ENCODE measurements at places on chromosomes 16 and 17.
A peak's percentile ranks its signal among the peaks of the same experiment; 100 is the strongest.

GRCh38 chr16:88970050-88970449 lies 7.0 kb downstream of the CBFA2T3 start:
- no peak for DNase-seq

- DNase-seq = no peak
These were observed 73.3 kb downstream of the COG7 start for GRCh38 chr16:23379707-23380106.

GRCh38 chr16:31472709-31473203 lies 804 bp downstream of the TGFB1I1 start:
- peak; percentile 95 for DNase-seq

- DNase-seq = no peak
These were observed 27.1 kb downstream of the SCPEP1 start for GRCh38 chr17:57004944-57005579.

GRCh38 chr17:59332749-59333377 lies 1.4 kb downstream of the YPEL2 start:
- no peak for DNase-seq

- DNase-seq = peak; percentile 55
These were observed 8.2 kb downstream of the PRPSAP1 start for GRCh38 chr17:76345377-76345974.

DNA sequence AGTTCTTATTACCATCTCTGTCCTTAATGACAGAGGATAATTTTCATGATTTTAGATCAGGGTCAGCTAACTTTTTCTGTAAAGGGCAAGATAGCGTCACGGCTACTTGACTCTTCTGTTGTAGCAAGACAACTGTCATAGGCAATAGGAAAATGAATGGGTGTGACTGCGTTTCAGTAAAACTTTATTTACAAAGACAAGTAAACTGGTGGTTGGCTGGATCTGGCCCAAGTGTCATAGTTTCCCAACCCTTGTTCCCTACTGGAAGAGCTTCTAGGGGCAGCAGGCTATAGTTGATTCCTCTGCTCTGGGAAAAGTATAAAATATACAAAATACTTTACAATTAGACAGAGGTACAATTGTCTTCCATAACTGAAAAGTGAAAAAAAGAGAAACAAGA lies 50.6 kb upstream of the VPS4A start:
- no peak for DNase-seq

DNA sequence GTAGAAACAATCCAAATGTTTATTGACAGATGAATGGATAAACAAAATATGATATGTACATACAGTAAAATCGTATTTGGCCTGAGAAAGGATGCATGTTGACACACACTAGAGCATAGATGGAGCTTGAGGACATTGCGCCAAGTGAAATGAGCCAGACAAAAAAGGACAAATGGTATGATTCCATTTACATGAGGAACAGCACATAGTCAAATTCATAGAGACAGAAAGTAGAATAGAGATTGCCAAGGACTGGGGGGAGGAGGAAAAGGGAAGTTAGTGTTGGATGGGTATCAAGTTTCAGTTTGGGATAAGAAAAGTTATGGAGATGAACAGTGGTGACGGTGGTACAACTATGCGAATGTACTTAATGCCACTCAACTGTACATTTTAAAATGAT lies 47.9 kb downstream of the COPRS start:
- peak; percentile 32 for DNase-seq

GRCh38 chr16:83031524-83031923 lies 404.8 kb downstream of the CDH13 start:
- DNase-seq = no peak

- no peak for DNase-seq
These were observed 13.3 kb downstream of the MPRIP start for GRCh38 chr17:17055286-17056155.

DNA sequence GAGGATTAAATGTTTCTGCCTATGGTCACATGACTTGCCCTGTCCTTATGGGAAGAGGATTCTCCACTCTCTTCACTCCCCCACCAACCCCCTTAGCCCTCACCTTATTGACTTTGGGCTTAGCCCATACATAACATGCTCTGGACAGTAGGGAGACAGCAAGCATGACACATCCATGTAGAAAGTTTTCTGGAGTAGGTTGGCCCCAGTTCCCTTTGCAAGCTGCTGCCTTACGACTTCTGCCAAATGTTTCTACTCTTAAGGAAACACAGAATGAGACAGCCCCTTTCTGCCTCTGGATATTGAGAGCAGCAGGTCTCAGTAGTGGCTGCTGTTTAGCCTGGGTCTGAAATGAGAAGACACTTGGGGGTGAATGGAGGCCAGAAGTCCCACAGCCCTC lies 282.2 kb downstream of the MAP2K6 start:
- DNase-seq = no peak

DNA sequence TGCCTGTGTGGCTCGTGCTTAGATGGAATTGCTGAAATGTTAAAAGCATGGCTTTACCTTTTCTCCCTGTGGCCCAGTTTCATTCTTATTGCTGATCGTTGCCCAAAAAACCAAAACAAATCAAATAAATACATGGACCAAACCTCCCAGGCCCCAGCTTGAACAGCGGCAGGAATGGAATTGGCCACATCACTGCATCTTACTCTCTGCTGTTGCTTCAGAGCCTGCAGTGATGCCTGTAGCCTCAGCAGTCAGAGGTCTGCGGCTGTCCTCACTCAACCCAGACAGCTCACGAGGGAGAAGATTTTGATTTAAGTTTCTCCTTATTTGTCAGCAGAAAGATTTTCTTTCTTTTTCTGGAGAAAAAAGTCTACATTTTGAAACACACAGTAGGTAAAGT lies 91.5 kb downstream of the NPIPB11 start:
- DNase-seq = no peak

- DNase-seq = no peak
These were observed 479.1 kb downstream of the SOX9 start for GRCh38 chr17:72599891-72600290.

DNA sequence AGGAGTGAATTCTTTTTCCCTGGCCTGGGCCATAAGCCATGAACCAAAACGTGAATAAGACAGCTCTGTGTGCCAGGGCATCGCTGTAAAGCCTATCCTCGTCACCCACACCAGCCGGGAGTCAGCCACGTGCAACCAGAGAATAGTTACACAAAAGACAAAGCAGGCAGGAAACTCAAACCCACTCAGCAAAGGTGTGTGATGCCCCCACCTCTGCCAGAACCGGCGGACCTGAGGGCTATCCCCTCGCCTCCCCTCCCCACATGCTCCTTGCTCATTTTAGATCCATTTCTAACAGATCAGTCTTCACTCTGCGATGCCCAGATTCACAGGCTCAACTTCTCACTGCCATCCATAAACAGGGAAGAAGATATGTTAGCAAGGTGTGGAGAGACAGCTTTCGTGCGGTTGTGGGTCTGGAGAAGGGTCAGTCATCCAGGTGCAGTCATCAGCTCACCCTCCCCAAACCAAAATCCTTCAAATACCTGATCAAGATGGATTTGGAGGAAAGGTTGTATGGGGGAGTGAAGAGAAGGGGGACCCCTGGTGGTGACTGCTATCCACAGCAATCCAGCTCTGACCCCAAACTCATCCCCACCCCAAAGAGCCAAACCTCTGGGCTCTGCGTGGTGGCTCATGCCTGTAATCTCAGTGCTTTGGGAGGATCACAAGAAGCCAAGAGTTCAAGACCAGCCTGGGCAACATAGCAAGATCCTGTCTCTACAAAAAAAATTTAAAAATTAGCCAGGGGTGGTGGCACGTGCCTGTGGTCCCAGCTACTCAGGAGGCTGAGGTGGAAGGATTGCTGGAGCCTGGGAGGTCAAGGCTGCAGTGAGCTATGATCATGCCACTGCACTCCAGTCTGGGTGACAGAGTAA lies 219.2 kb downstream of the C16orf78 start:
- DNase-seq = peak; percentile 12

- no peak for DNase-seq
These were observed 39.8 kb downstream of the TEX2 start for GRCh38 chr17:64223283-64223682.

GRCh38 chr16:23359092-23359760 lies 57.1 kb downstream of the SCNN1B start:
- no peak for DNase-seq

DNA sequence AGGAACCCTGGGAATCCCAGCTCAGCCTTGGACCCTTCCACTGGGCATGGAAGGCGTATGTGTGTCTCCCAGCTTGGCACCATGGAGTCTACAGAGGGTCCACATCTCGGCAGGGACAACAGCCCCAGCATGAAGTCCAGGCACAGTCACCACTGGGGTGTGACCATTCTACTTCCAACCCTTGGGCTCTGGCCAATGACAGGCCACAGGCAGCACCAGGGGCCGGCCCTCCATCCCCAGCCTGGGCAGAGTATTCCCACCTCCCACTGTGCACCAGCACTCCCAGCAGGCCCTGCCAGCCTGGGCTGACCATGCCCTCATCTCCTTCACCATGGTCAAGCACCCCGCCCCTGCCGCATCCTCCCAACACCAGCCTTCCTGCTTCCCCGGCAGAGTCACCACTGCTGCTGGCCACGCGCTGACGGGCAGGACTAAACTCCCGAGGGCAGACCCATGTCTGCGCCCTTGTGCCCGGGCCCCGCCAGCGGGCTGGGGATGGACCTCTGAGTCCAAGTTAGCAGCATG lies 9.5 kb upstream of the PPP1R27 start:
- no peak for DNase-seq

GRCh38 chr17:42138749-42139492 lies 15.9 kb downstream of the RAB5C start:
- no peak for DNase-seq

- no peak for DNase-seq
These were observed 824 bp upstream of the PSME3 start for GRCh38 chr17:42832213-42832933.

DNA sequence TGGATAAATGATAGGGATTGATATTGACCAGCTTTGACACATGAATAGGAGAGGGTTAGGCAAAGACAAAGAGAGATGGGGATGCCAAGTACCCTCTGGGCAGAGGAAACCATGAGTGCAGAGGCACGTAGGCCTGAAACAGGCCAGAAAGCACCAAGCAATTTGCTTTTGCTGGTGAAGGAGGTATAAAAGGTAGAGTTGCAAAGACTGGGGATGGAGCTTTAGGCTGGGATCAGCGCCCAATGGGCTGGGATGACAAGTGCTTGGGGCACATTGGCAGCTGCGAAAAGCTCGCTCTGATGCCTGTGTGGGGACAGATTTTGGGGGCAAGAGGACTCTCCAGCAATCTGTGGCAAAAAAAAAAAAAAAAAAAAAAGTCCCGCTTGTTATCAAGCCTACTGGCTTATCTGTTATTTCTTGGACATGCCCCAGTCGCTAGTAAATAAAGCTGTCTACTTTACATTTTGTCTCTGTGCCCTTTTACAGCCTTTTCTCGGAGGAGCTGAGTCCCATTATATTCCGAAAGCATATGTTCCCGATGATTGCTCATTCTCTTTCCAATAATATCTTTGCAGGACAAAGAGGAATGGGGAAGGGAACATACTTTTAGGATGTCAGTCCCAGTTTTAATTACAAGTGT lies 578.4 kb downstream of the MAF start:
- no peak for DNase-seq

DNA sequence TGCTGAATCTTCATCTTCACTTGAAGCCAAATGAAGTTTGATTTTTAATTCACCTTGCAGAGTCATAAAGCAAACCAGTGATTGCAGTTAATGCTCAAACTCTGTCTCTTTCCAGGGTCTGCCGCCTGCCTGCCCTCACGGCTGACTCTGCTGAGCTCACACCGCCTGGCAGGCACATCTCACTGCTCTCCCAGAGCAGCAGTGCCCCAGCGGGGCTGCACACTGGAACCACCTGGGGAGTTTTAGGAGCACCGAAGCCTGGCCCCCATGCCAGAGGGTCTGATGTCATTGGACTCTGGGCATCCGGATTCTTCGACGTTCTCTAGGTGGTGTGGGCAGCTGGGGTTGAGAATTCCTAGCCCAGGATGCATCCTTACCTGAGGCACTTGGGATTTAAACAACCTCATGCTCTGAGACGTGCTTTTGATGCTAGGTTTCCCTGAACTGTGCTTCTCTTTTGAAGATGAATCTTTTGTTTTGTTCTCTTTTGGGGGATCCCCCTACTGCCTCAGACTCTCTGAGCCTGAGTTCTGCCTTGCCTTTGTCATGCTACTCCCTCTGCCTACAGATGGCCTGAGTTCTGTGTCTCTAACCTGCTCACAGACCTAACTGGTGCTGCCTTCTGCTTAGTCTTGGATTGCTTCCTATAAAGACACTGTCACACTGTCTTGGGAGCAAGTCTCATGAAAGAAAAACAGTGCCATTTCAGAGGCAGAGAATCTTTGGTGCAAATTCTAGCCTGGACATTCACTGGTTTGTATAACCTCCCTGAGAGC lies 438.1 kb upstream of the CCL2 start:
- no peak for DNase-seq

GRCh38 chr17:41456204-41456603 lies 11.0 kb downstream of the KRT32 start:
- DNase-seq = no peak

GRCh38 chr16:47983999-47984580 lies 171.7 kb downstream of the ABCC12 start:
- no peak for DNase-seq

DNA sequence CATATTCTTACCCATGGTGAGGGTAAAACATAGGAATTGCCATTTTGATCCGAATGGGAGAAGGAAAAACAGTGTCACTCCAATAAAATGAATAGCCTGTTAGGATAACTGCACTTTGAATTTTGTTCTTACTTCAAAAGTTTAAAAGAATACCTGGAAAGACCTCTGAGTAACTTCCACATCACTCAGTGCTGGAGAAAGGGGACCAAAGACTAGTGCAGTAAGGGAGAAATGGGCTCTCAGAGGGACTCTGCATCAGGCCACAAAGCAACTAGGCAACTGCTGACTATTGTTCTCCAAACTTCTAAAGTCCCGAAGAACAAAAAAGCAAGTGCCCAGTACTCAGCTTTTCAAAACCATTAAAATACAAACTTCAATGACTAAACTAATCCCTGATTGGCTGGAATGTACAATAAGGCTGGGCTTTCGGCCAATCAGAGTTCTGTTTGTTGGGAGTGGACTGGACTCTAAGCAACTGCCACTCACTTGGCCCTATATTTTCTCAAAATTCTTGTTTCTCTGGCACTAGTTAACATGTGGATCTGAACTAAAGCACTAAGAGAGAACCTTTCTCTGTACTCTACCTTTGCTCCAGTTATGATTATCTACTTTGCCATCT lies 6.2 kb downstream of the DNAJC7 start:
- DNase-seq = no peak

DNA sequence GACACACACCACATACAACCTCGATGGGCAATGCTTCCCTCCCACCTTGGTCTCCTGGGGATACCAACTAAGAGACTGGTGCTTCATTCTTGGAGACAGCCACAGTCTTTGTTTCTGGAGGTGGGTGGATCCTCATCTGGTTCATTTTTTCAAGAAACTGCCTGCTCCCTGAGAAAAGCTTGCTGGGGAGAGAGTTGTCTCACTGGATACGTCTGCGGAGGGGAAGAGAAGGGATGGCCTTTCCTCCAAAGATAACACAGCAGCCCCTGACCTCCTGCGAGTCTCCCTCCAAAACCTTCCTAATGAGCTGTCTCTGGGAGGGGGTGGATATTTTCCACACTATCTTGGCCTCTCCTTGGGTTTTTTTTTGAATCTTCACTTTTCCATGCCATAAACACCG lies 221.2 kb downstream of the SOX9 start:
- no peak for DNase-seq

GRCh38 chr17:44375196-44376017 lies 11.8 kb upstream of the FAM171A2 start:
- DNase-seq = no peak
